ENCODE measurements at places on chromosomes 5 and 9.

DNA sequence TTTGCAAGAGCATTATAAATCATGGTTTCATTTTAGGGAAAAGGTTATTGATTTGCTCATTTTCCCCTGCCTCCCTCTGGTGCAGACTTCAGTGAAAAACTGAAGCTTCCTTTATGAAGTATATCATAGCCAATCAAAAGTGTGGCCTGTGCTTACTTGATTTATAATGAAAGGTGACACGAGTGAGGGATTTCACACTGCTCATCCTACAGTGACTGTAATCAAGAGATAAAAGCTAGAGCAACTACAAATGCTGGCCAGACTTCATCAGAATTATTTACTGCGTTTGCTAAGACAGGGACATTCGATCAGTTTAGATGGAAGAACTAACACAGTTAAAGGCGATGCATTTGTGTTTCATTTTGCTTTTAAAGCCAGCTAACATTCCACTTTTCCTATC lies 151.5 kb downstream of the SV2C start:
- DNase-seq = no peak

GRCh38 chr5:82802954-82803353 lies 274.2 kb downstream of the TMEM167A start:
- no peak for DNase-seq

DNA sequence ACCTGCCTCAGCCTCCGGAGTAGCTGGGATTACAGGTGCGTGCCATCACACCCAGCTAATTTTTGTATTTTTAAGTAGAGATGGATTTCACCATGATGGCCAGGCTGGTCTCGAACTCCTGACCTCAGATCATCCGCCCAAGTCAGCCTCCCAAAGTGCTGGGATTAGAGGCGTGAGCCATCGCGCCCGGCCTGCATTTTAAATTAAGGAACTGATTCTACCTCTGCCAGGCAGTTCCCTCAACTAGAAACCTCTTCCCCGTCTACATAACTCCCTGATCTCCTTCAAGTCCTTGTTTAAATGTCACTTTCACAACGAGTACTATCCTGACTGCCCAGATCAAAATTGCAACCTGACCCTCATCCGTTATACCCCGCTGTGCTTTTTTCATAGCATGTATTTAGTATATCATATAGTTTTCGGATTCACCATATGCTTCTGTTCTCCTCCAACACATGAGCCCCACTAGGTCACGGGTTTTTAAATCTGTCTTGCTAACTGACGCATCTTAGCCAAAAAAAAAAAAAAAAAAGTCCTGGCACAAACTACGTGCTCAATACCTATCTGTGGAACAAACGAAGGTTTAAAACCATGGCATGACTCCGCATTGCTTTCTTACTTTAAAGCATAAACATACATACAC lies 858 bp upstream of the SOWAHA start:
- DNase-seq = no peak

GRCh38 chr9:111807197-111807596 lies 12.5 kb upstream of the SHOC1 start:
- DNase-seq = no peak

GRCh38 chr5:150078802-150079689 lies 7.3 kb downstream of the CSF1R start:
- DNase-seq = no peak
